Panc1 (cell line): ENCODE measurements at places on chromosomes 5 and 9. TPM values are rescaled to one million over a fixed set of nuclear protein-coding genes. Genes with fewer than 3 reads are reported as not detected.

GRCh38 chr9:116549786-116550660 is 137.1 kb upstream of the TRIM32 start:
- H3K27me3 ChIP-seq: no peaks in the 10 kb centered on the region
- no peak for DNase-seq
- no peak overlapping the region for H3K27ac ChIP-seq
- no peaks in the 10 kb centered on the region for H3K4me1 ChIP-seq
- no peaks in the 10 kb centered on the region for H3K36me3 ChIP-seq

DNA sequence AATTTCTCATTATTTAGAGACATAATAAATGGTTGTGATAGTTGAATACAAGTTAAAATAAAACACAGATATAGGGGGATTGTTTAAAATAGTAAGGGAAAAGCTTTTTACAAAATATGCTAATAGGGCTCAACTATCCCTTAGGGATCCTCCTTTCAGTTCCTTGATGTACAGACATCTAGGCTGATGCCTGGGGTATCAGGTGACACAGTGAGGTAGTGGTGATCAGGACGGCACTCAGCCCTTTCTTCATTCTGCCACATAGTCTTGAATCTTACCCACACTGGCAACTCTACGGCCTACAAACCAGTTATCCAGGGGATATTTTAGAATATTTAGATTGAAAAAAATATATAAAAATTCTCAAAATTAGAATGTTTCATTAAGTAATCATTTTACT is 12.5 kb upstream of the SLC35D2 start:
- H3K27me3 ChIP-seq: no peaks in the 10 kb centered on the region
- no peak for DNase-seq
- H3K27ac ChIP-seq: no peak overlapping the region
- no peak overlapping the region for H3K4me3 ChIP-seq

- no peaks in the 10 kb centered on the region for H3K27me3 ChIP-seq
- no peaks in the 10 kb centered on the region for H3K4me1 ChIP-seq
- no peak overlapping the region for H3K27ac ChIP-seq
These were observed 149.4 kb downstream of the CWC27 start for GRCh38 chr5:64918083-64918482.

DNA sequence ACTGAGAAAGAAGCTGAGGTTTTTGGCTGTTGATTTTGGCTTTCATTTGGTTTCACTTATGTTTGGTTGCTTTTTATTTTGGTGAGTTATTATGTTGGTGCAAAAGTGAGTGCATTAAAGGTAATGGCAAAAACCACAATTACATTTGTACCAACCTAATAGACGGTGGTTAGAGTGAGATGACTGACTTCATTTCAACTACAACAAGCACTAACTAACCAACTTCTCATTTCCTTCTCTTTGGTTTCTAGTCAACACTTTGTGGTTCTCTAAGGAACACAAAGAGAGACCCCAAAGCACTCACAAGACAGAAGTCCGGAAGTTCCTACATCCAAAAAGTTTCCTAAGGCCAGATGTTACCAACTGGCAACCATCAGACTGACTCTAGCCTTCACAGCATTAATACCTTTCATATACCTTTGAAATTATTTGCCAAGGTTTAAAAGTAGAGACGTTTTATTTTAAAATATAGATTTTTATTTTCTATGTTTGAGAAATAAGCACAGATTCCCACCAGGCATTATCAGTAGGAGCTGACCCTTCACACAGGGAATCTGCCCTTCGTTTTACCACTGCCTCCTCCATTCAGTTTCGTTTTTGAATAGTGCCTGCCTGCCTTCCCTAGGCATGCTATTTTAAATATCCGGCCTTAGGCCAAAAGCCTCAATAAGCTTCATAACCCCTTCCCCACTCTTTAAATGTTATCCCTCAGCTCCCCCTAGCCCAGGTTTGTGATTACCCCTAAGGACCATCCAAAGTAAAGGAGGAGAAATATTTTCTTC is 301.1 kb upstream of the PTGER4 start:
- H3K36me3 ChIP-seq: no peaks in the 10 kb centered on the region
- no peak for DNase-seq
- H3K4me1 ChIP-seq: no peaks in the 10 kb centered on the region
- no peak overlapping the region for H3K27ac ChIP-seq
- H3K4me3 ChIP-seq: no peak overlapping the region

DNA sequence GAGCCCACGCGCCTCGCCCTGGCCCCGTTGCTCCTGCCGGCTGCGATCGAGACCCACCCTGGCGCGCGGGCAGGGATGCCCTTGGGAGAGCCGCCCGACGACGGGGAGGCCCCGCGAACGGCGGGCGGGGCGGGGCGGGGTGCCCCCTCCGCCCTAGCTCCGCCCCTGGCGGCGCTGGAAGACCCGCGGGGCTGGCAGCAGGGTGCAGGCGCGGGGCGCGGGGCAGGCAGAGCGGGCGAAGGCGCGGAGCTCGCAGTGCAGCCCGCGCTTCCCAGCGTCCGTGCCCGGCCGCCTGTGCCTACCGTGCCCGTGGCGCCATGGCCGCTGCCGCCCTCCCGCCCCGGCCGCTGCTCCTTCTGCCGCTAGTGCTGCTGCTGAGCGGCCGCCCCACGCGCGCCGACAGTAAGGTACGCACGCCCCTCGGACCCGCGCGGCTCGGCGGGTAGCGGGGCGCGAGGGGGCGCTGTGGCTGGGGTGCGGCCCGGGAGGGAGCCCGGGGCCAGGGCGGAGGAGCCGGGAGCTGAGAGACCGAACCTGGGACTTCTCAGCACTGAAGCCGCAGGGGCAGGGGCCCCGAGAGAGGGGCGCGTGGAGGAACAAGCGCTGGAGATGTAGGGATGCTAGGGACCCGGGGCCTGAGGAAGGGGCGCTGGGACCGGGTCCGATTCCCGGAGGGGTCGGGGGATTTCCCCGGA is at the start of gene OLFML2A:
Gene OLFML2A (plus strand): TSS at position 180 of the 695 bp plus-strand sequence. CDS start 138 bp downstream, at position 318.
- no peaks in the 10 kb centered on the region for H3K36me3 ChIP-seq
- peak within 1 kb of the TSS; percentile 68 for H3K27ac ChIP-seq
- no peak for DNase-seq
- peaks cover 30% of the 10 kb centered on the region for H3K4me1 ChIP-seq

- H3K4me1 ChIP-seq: peaks cover 7% of the 10 kb centered on the region
- no peaks in the 10 kb centered on the region for H3K27me3 ChIP-seq
- H3K27ac ChIP-seq: peak within 1 kb of the TSS; percentile 94
- peak within 1 kb of the TSS; percentile 82 for H3K4me3 ChIP-seq
These were observed at the start of gene HSDL2 for GRCh38 chr9:112380102-112380824. HSDL2 (plus strand) TSS chr9:112380108; CDS start chr9:112380164, 56 bp downstream.

- no peak overlapping the region for H3K27ac ChIP-seq
- no peaks in the 10 kb centered on the region; the same call in 1 of the 2 replicates for H3K4me1 ChIP-seq
- peak; percentile 32 for DNase-seq
- H3K27me3 ChIP-seq: no peaks in the 10 kb centered on the region
- H3K4me3 ChIP-seq: peak overlapping the region; percentile 39
These were observed 64.2 kb downstream of the KLF4 start for GRCh38 chr9:107425101-107426025.

- DNase-seq: no peak
- no peak overlapping the region for H3K27ac ChIP-seq
- H3K4me1 ChIP-seq: no peaks in the 10 kb centered on the region
- no peaks in the 10 kb centered on the region for H3K36me3 ChIP-seq
These were observed 17.5 kb upstream of the CCL28 start for GRCh38 chr5:43429706-43430105.

GRCh38 chr9:133108794-133109641 is 12.0 kb downstream of the RALGDS start:
- H3K27me3 ChIP-seq: no peaks in the 10 kb centered on the region
- H3K36me3 ChIP-seq: no peaks in the 10 kb centered on the region
- H3K4me1 ChIP-seq: peaks cover 8% of the 10 kb centered on the region
- no peak overlapping the region for H3K27ac ChIP-seq
- no peak for DNase-seq

- H3K27ac ChIP-seq: no peak overlapping the region
- H3K36me3 ChIP-seq: no peaks in the 10 kb centered on the region
- peaks cover 4% of the 10 kb centered on the region for H3K27me3 ChIP-seq
- H3K4me1 ChIP-seq: no peaks in the 10 kb centered on the region
- no peak overlapping the region for H3K4me3 ChIP-seq
- DNase-seq: no peak
These were observed 107.7 kb downstream of the MAT2B start for GRCh38 chr5:163613150-163613442.

GRCh38 chr9:98263080-98263479 is 7.6 kb upstream of the TBC1D2 start:
- no peak overlapping the region for H3K4me3 ChIP-seq
- no peak for DNase-seq
- no peak overlapping the region for H3K27ac ChIP-seq
- no peaks in the 10 kb centered on the region for H3K36me3 ChIP-seq
- no peaks in the 10 kb centered on the region for H3K4me1 ChIP-seq

GRCh38 chr9:37370968-37371563 is 51.4 kb upstream of the GRHPR start:
- H3K4me1 ChIP-seq: no peaks in the 10 kb centered on the region
- no peak for DNase-seq
- H3K36me3 ChIP-seq: no peaks in the 10 kb centered on the region
- no peak overlapping the region for H3K27ac ChIP-seq
- H3K27me3 ChIP-seq: 0 out of 2 replicates have a peak, but pooled peaks cover 1% of the 10 kb centered on the region

DNA sequence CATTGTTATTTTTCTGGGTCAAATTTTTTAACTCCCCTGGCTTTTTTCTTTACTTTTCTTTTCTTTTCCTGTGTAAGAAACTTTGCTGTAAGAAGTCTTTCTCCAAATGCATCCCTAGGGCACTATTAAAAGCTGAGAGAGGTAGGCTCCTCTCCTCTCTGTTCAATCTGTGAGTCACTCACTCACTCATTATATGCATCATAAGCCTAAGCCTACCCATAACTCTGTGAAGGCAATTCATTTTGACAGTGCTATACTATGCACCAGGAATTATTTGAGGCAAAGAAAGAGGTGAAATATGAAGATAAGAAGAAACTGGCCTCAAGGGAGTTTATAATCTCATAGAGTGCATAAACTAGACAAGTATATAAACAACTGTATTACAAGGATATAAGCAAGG is 67.9 kb upstream of the PRR16 start:
- no peak overlapping the region for H3K4me3 ChIP-seq
- no peaks in the 10 kb centered on the region for H3K4me1 ChIP-seq
- DNase-seq: no peak
- no peak overlapping the region for H3K27ac ChIP-seq
- no peaks in the 10 kb centered on the region for H3K36me3 ChIP-seq

DNA sequence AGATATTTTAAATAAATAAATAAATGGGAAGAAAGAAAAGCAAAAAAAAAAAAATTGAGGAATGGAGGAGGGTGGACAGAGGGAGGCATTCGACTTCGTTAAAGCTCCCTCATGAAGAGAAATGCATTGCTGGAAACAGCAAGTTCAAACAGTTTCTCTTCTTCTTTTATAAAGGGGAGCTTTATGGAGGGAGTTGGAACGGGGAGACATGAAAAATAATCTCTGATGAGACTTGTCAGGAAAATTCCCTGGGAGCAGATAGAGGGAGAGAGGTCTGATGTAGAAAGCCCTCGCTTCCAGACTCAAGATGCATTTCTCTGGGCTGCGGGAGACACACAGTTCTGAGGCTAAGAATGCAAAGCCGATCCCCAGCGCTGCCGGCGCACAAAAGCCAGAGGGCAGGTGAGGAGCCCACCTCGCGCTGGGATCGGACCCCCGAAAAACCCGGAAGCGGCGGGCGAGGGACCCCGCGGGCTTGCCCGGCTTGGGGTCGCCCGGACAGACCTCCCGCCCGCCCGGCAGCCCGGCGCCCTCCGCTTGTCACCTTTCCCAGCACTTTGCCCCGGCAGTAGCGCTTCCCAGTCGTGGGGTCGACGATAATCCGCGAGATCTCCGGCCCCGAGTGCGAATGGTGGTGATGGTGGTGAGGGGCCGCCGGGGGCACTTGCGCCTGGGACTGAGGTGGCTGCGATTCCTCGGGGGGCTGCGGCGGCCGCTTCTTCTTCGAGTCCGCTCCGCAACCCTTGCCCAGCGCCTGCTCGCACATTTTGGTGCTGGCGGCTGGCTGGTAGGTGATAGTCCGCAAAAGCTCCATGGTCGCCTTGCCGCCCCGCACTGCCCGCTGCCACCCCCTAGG is 512 bp downstream of the PLK2 start:
- peaks cover 46% of the 10 kb centered on the region for H3K36me3 ChIP-seq
- peak overlapping the region; percentile 87 for H3K4me3 ChIP-seq
- peaks cover 38% of the 10 kb centered on the region for H3K4me1 ChIP-seq
- H3K27me3 ChIP-seq: no peaks in the 10 kb centered on the region
- H3K27ac ChIP-seq: peak overlapping the region; percentile 97
- no peak for DNase-seq

DNA sequence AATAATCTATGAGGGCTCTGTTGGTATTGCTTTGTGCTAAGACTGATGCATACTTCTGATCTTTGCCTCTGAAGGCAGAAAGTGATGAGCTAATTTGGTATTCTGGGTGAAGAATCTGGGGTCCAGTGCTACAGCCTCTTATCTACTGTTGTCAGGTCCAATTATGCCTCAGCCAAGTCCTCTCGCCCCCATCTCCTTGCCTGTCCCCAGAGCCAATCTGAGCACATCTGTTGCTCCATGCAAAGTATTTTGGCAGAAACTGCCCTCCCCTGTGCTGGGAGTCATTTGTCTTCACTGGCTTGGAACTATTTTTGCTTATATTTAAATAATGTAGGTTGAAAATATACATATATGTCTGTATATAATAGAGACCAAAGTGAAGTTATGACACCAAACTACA is 23.4 kb downstream of the LSM11 start:
- H3K4me1 ChIP-seq: no peaks in the 10 kb centered on the region; the same call in 1 of the 2 replicates
- H3K36me3 ChIP-seq: no peaks in the 10 kb centered on the region
- H3K27me3 ChIP-seq: peaks cover 2% of the 10 kb centered on the region; the same call in 1 of the 2 replicates
- H3K4me3 ChIP-seq: no peak overlapping the region
- H3K27ac ChIP-seq: no peak overlapping the region
- DNase-seq: no peak

DNA sequence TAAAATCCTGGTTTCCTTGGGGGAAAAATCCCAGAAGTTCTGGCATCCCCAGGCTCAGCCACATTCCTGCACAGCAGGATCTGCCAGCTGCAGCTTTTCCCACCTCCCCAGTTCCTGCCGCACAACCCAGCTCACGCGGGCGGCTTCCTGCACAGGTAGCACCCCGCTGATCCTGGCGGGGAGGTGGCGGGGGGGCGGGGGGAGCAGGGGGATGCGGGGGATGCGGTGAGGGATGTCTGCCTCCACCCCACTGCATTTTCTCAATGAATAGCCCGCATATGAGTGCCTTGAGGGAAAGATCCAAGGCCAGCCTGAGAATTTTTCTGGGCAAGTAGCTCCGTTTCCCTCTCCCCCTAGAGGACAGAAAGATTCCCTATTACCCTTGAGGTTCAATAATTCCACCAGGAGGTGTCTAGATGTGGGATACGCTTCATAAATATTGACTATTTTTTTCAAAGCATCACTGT is 21.1 kb downstream of the GFPT2 start:
- no peak overlapping the region for H3K4me3 ChIP-seq
- no peaks in the 10 kb centered on the region for H3K27me3 ChIP-seq
- H3K36me3 ChIP-seq: no peaks in the 10 kb centered on the region
- no peak overlapping the region for H3K27ac ChIP-seq

GRCh38 chr5:89878140-89879132 is 531.1 kb downstream of the CETN3 start:
- H3K4me3 ChIP-seq: no peak overlapping the region
- H3K36me3 ChIP-seq: no peaks in the 10 kb centered on the region
- H3K27ac ChIP-seq: 0 out of 2 replicates have a peak overlapping the region, but pooled peaks have one; percentile 12
- no peaks in the 10 kb centered on the region for H3K4me1 ChIP-seq
- peak; percentile 32 for DNase-seq
- H3K27me3 ChIP-seq: no peaks in the 10 kb centered on the region

The TMEM215 gene
- total RNA-seq: not detected

The CDH9 gene
- total RNA-seq: 0.10 TPM

The SPINK14 gene
- not detected for total RNA-seq

The MAP1B gene
- 82.3 TPM for total RNA-seq

The SREK1 gene
- 89.7 TPM for total RNA-seq

The HMGCR gene
- total RNA-seq: 113 TPM
